MM.1S (cell line): ENCODE measurements at places on chromosomes 7 and 10.

GRCh38 chr10:28806488-28806941 lies 129.2 kb downstream of the BAMBI start:
- DNase-seq = no peak

GRCh38 chr10:123391275-123392028 lies 237.2 kb downstream of the BUB3 start:
- no peak for DNase-seq

DNA sequence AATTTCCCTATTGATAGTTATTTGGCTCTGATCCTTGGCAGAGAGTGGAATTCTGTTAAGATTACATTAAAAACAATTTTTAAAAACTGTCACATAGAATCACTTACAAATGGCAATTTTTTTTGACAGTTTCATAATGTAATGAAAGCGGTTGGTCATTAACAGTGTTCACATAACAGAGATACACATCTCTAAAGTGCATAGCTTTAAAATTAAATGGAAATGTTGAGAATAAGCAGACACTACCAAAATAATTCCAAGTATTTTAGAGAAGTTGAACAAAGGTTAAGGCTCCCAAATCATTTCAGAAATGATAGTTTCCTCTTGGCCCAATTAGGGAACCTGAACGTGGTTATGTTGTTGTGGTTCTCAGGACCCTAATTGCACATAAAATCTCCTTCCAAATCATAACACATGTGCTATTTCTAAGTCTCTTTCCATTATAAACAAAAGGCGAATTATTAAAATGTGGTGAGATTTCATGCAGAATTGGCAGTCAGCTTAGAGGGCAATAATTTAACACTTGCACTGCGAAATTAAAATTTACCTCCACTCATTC lies 528.9 kb upstream of the FZD8 start:
- DNase-seq = no peak

DNA sequence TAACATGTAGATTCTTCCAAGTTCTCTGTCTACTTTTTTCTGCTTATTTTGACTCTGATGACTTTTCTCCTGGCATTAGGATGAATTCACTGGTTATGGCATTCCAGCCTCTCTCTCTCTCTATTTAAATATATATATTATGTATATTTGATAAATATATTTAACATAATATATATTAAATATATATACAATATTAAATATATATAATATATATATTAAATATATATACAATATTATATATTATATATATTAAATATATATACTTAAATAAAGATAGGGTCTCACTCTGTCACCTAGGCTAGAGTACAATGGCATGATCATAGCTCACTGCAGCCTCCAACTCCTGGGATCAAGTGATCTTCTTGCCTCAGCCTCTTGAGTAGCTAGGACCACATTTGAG lies 60.7 kb downstream of the ZNF783 start:
- DNase-seq = no peak

- no peak for DNase-seq
These were observed 19.4 kb upstream of the TMEM72 start for GRCh38 chr10:44891721-44892120.

DNA sequence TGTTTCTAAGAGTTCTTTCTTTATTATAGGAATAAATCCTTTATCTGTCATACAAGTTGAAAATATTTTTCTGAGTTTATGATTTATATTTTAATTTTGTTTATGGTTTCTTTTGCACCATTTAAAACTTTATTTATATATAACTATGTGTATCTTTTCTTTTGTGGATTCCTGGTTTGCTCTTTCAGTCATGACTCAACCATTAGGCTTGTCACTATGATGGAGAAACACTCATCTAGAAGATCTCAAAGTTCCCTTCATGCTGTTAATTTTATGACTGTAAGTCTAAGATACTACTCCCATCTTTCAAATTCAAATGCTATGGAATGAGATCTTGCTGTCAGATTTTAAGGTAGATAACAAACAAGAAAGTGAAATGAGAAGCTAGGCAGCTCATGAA lies 199.5 kb downstream of the INHBA start:
- no peak for DNase-seq

DNA sequence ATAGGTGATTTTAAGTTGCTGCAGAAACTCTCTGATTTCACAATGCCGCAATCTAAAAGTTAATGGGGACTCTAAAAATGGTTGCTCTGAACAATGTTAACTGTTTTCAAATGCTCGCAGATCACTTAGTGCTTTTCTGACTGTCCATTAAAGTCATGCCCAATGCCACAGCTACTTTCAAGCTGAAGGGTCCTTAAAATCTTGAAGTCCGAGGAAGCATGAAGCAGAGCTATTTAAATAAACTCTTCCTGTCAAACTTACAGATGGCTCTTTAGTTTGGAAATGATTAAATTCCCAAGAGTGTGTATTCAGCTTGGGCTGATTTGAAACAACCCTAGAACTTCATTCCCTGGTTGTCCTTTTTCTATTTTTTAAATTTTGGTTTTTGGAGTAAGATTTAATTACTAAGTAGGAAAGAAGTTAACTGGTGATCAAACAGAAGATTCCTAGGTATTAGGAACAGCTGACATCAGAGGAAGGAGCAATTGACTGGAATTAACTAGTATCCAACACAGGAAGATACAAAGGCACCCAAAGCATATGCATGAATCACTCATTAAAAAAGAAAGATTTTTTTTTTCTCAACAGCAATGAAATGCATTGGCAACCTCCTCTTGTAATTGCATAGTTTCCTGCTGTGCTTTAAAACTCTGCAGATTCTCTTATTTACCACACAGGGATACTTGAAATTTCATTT lies 105.1 kb downstream of the NRP1 start:
- DNase-seq = no peak

DNA sequence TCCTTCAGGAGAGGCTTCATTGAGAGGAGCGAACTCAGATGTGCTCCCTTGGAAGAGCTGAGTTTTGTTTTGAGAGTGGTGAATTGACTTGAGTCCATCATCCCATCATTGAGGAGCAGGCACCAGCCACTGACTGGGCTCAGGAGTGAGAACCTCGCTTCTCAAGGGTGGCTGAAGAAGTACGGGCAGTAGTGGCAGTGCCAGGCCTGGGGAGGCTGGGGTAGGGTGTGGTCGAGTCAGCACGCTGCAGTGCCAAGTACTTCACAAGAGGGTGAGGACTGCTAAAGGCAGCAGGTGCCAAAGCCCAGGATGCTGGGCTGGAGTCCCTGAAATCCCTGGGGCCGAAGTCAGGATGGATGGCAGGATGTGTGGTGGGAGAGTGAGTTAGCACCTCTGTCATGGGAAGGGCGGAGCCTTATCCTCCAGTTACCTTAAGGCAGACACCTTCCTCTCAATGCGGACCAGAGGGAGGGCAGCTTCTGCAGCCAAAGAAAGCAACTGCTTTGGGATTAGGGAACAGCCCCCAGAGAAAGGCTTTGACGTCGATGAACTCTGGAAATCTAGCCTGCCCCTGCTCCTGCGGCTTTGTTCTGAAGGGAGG lies 210.3 kb downstream of the CAMK1D start:
- DNase-seq = no peak

- DNase-seq = no peak
These were observed 13.5 kb downstream of the TNPO3 start for GRCh38 chr7:129041142-129042085.

DNA sequence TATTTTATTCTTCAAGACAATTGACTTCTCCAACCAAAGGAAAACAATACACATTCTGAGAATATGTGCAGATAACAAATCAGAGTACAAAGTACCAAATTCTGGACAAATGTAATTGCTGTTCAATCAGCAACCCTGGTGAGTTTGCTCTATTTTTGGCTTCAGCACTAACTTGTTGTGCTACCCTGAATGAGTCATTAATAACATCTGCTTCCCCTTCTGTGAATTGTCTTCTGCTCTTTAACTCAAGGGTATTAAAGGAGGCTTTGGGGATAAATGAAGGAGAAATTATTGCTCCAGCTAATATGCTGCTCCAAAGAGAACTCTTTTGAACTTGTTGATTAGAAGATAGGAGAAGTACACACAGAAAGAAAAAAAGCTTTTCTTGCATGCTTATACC lies 459.3 kb downstream of the HTR7 start:
- no peak for DNase-seq

DNA sequence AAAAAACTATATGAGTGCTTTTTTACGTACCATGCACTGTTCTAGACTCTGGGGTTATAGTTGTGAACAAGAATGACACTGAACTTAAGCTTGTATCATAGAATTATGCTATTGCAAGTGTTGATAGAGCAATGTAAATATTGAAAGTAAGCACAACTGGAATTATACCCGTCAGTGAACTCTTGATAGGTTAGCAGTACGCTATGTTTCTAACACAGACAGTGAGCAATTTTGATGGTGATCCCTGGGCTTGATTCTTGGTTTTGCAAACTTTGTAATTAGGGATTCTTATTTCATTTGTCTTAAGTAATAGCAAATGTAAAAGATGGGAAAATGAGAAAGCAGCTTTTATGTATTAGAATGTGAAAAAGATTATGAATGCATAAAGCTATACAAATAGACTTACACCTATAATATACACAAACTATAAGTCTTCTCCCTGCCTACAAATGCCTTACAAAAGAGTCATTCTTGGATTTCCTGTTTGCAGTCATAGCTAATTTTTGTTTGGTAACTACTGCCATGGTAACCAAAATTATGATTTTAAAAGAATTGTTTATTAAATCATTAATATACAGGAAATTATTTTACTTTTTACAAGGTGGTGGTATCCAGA lies 6.7 kb downstream of the TES start:
- DNase-seq = no peak

DNA sequence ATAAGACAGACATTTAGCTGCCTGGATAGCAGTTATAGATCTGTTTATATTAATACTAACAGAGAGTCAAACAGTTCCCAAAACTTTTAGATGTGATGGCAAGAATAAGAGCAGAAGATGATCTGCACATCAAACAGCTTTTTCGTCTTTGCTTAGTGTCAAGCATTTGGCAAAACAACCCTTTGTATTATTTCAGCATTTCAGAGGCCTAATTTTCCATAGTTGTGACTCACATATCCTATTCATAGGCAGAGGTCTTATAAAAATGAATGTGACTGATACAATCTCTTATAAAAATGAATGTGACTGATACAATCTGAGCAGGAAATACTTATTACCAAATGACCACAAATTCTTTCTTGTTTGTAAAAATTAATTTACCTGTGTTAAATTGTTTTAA lies 71.2 kb downstream of the LRRTM3 start:
- no peak for DNase-seq

- no peak for DNase-seq
These were observed 22.3 kb upstream of the FAM133B start for GRCh38 chr7:92612501-92612900.
